ENCODE measurements at places on chromosomes 3 and 15.

GRCh38 chr3:13081603-13082360 is 8.6 kb upstream of the IQSEC1 start:
- DNase-seq, result no peak

- DNase-seq, result no peak
These were observed 372.1 kb downstream of the ROBO2 start for GRCh38 chr3:77412021-77412438.

DNA sequence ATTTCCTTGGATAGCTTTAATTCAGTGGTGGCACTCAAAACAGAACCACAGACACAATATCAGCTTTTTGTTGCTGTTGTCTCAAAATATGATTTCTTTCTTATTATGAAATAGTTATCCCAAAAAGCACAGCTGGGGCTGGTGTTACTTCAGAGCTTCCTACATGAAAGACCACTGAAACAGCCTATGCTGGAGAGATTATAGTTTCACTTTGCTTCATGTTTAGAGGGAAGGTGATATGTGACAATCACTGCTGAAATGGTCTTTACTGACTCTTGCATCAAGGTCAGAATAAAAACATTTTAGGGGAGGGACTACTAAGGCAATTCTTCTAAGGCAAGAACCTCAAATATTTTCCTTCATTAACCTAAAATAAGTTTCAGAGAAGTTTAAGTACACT is 190.7 kb downstream of the TNIK start:
- no peak for DNase-seq

- no peak for DNase-seq
These were observed 749 bp downstream of the SRGAP3 start for GRCh38 chr3:9248522-9249271.

GRCh38 chr3:23094890-23095462 is 108.2 kb upstream of the UBE2E2 start:
- no peak for DNase-seq

GRCh38 chr3:131474115-131474514 is 28.7 kb downstream of the MRPL3 start:
- DNase-seq, result no peak

- no peak for DNase-seq
These were observed 453.5 kb downstream of the SOX2 start for GRCh38 chr3:182165234-182165633.

DNA sequence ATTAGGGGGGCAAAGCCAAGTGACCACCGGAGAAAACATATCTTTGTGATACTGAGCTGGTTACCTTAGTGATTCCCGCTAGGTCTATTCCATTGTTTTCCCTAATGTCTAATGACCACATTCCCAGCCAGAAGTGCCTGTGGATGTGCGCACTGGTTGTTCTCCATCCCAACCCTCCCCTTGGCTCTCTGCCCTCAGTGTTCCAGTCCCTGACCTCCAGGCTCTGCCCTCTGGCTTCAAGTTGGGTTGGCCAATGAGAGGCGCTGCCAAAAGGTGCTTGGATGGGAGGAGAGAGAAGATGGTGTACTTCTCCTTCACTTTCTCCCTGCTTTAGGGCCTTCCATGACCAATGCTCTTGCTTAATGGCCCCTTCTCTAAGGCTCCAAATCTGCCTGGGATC is 2.4 kb downstream of the COLQ start:
- no peak for DNase-seq

DNA sequence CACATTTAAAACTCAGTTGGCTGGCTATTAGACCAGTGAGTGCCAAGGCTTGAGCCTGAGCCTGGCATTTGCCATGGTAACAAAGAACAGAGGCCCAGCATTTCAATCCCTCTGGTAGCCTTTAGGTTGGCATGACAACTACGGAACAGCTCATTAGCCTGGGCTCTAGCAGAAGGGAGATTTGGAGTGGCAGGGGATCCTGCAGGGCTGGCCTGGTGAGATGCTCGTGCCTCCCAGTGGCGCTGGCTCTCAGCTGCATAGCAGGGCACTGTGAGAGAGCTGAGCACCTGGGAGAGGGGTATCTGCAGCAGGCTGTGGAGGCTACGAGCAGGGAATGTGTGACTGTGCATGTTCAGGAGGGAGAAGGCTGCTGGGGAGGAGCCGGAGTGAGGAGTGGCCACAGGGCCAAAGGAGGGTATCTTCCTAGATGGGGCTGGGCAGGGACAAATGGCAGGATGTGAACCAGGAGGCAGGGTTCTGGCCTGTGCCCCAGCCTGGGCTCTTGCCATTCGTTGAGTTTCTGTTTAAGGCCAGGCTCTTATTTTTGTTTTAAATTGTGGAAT is 5.6 kb upstream of the ABTB1 start:
- no peak for DNase-seq

GRCh38 chr3:43161684-43162229 is 55.9 kb upstream of the POMGNT2 start:
- no peak for DNase-seq

GRCh38 chr3:143849854-143850549 is 1.7 kb upstream of the SLC9A9 start:
- no peak for DNase-seq

DNA sequence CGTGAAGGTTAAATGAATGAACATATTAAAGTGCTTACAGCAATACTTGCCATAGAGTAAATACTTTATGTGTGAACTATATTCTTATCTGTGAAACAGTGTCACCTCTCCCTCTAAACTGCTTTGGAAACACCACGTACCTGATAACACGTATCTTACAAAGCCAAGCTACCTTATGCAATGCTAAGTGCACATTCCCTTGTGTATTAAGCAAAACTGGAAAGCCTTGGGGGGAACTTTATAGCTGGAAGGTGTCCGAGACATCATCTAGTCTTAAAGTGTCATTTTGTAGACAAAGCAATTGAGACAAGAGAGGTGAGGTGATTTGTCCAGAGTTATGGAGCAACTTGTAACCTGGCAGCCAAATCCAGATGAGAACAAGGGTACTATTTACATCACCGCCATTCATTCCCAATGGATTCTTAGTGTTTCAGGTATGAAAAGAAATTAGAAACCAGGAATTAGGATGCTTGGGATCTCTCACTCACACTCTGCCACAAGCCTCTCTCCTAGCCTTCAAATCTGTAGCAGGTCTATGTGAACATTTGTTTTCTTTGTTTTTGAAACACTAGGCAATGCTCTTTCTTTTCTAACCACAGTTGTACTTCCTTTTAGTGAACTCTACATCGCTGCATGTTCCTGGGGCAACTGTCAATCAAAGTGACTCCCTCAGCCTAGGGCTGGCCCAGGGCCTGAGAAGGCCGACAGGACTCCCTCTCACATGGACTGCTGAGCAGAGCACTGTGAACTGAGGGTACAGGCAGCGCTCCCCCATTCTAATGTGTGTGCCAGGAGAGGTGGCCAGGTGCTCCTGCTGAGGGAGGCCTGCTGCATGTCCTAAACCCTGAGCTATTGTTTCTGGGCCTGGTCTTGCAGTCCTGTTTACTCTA is 13.9 kb upstream of the MGLL start:
- no peak for DNase-seq

- DNase-seq, result no peak
These were observed 28.6 kb upstream of the RAB7A start for GRCh38 chr3:128697341-128697740.

DNA sequence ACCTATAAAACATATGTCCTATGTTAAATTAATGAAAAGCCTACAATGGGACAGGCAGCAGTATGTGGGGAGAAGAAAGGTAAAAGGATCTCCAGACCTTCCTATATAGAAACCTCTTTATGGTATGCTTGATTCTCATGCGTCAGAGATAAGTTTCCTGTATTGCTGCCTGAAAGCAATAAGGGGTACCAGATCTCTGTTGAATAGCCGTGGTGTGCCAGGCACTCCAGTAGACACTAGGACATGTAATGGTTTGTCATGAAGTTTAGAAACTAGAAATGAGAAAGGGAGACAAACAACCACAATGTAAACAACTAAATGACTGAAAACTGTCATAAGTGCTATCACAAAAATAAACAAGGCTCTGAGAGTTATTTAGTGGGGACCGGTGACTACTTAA is 168.1 kb downstream of the EFHB start:
- DNase-seq, result no peak

DNA sequence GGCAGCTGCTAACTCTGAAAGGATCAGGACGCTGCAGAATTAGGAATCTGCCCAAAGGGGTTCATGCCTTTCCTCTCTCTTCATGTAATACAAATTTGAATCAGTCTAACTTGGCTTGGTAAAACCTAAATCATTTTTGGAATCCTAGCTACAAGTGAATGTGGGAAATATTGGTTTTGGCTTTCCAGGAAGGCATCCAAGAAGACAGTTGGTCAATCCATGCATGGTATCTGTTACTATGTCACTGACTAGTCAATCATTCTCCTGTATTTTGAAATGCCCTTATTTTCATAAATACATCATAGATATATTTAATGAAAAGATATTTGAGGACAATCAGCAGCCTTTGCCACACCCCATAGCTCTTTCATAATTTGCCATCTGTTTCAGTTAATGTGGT is 7.5 kb upstream of the PLS1 start:
- DNase-seq, result no peak

GRCh38 chr3:192825657-192826200 is 91.9 kb downstream of the MB21D2 start:
- no peak for DNase-seq

DNA sequence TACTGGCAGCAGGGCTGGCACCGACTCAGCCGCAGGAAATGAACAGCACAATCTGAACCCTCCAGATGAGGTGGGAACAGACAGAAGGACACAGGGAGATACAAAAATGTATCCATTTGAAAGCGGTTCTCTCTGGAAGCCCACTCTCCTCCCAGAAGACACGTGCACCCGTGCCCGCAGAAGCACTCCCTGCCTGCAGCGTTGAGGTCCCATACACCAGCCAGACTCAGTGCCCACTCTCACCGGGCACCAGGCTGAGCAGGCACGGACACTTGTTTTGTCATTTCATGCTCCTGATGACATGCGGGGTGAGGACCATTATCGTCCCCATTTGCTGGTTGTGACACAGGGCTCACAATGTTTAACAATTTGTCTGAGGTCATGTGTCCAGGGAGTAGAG is 297.4 kb upstream of the TLE3 start:
- no peak for DNase-seq

GRCh38 chr3:114508976-114509375 is 215.1 kb downstream of the TIGIT start:
- DNase-seq, result no peak

GRCh38 chr15:100669260-100669659 is 66.9 kb downstream of the ASB7 start:
- no peak for DNase-seq

DNA sequence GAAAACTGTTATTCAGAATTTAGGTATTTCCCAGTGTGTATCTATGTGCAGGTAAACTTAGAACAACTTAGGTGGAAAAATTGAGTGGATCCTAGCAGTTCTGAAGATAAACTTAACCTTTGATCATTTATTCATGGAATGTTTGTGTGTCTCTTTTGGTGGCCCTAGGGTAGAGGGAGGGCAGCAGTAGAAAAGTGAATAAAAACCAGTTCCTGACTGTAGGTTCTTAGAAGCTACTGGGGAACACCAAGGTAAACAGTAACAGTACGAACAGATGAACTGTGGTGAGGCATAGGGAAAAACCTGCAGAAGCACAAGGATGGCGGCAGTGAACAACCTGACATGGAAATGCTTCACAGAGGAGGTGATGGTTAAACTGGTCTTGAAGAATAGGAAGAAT is 2.5 kb downstream of the SNRK start:
- DNase-seq, result no peak

DNA sequence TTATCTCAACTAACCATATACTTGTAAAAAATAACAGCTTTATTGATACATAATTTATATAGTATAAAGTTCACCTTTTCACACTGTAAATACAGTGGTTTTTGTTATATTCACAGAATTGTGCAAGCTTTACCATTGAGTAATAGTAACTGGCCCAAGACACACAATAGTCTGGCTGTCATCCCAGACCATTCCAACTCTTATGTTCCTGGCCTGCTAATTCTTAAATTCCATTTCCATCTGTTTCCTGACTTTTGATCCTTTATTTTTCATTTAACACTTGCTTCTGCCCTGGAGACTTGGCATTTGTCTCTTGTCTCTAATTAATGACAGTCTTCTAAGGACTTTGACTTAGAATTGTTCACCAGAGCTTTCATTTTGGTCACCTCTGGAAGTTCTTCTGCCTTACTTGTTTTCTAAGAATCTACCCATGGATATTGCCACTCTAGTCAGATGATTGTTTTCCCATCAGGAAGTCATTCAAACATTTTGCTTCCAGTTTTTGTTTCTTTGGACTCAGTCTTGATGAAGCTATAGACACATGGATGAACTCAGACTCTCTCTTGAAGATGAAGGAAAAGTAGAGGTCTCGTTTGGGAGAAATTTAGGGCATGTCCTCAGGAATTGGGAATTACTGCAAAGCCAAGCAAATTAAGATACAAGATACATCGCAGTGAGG is 27.2 kb upstream of the PLSCR4 start:
- DNase-seq, result no peak

DNA sequence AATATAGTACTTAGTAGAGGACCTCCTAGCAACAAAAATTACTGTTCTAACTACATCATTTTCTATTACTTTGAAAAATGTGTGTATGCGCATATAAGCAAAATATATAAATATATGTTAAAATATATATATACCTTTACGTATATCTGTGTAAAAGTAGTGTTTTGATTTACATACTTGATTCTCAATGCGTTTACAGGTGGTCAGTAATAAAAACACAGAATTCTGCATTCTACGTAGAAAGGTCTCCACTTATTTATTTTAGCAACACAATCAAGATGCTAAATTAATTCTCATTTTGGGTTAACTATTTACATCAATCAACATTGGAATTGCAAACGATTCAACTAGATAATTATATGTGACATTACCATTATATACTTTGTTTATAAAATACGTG is 158.0 kb downstream of the ATG7 start:
- DNase-seq, result no peak

GRCh38 chr15:42138968-42139386 is 17.5 kb downstream of the PLA2G4F start:
- no peak for DNase-seq

- no peak for DNase-seq
These were observed 5.3 kb downstream of the CHST2 start for GRCh38 chr3:143124601-143125520.

DNA sequence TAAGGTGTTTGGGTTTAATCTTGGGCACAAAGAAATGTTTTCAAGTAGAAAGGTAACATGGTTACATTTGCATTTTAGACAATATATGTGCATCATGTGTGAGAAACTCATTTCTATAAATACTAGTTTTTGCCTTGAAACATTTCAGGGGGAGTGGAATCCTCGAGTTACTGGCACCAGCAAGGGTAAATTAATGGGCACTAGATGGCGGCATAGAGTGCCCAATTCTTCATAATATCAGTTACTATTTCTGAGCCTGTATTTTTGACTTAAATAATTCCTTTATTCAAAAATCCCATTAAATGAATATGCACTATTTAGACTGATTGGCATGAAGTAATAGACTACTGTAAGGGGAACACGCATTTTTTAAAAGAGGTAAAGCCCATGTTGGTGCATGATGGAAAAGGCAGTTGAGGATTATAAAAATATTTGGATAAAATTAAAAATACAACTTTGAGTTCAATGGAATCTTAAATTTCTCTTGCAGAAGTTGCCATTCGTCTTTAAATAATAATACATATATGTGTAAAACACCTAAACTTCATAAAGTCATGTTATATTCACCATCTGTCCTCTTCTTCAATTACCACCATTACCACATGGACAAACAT is 106.3 kb downstream of the ZBTB20 start:
- peak; percentile 31 for DNase-seq

GRCh38 chr3:21592828-21593227 is 158.2 kb downstream of the ZNF385D start:
- DNase-seq, result no peak

GRCh38 chr15:100198442-100198841 is 143.3 kb downstream of the ADAMTS17 start:
- DNase-seq, result no peak

Measured in stimulated activated CD4-positive, alpha-beta T cell treated with anti-CD3 and anti-CD28 coated beads, Interleukin-2, amount 100 ng/mL, for 48 hours (primary cell).